Endothelial cell (in vitro differentiated cells): ENCODE measurements at places on chromosomes 11 and 22. TPM values are rescaled to one million over a fixed set of nuclear protein-coding genes. Genes with fewer than 3 reads are reported as not detected.
A peak's percentile ranks its signal among the peaks of the same experiment; 100 is the strongest.

WT1 gene
- not detected for total RNA-seq

GRCh38 chr11:95544095-95544856 lies 245.3 kb downstream of the FAM76B start:
- H3K27ac ChIP-seq, result no peak overlapping the region
- H3K36me3 ChIP-seq, result no peaks in the 10 kb centered on the region
- no peak overlapping the region for H3K4me3 ChIP-seq
- no peak for DNase-seq
- H3K4me1 ChIP-seq, result no peaks in the 10 kb centered on the region
- peaks cover 2% of the 10 kb centered on the region for H3K27me3 ChIP-seq

- peak; percentile 89 for DNase-seq
- no peak overlapping the region for H3K4me3 ChIP-seq
- H3K36me3 ChIP-seq, result peaks cover 4% of the 10 kb centered on the region
- H3K27ac ChIP-seq, result peak overlapping the region; percentile 67
- peaks cover 36% of the 10 kb centered on the region for H3K4me1 ChIP-seq
Measured at GRCh38 chr11:47152953-47153950, 23.4 kb downstream of the ARFGAP2 start.

DNA sequence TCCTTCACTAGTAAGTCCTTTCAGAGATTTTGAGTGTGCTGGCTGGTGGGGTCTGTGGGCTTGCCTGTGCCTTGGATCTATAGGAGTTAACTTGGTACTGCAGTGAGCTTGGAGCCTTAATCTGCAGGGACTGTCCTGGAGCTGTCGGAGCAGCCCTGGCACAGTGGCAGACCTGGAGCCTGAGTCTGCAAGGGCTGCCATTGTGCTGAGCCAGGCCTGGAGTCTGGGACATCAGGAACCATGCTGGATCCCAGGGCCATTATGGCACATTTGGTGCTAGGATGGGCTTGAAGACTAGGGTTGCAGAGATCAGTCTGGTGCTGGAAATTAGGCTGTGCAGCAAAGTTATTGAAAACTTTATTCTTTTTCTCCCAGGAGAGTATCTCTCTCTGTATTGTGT lies 665.4 kb downstream of the METTL15 start:
- H3K4me3 ChIP-seq, result no peak overlapping the region
- H3K4me1 ChIP-seq, result no peaks in the 10 kb centered on the region
- H3K36me3 ChIP-seq, result no peaks in the 10 kb centered on the region
- no peak for DNase-seq
- no peak overlapping the region for H3K27ac ChIP-seq

GRCh38 chr11:27280140-27280539 lies 82.9 kb downstream of the CCDC34 start:
- H3K27ac ChIP-seq, result no peak overlapping the region
- H3K4me3 ChIP-seq, result no peak overlapping the region
- DNase-seq, result no peak
- no peaks in the 10 kb centered on the region for H3K36me3 ChIP-seq
- H3K27me3 ChIP-seq, result peaks cover 5% of the 10 kb centered on the region

PDE2A gene
- 65.9 TPM for total RNA-seq

PARVA gene
- total RNA-seq, result 53.3 TPM

OSBP2 gene
- 3.0 TPM for total RNA-seq

SELENOM gene
- total RNA-seq, result 35.4 TPM

DNA sequence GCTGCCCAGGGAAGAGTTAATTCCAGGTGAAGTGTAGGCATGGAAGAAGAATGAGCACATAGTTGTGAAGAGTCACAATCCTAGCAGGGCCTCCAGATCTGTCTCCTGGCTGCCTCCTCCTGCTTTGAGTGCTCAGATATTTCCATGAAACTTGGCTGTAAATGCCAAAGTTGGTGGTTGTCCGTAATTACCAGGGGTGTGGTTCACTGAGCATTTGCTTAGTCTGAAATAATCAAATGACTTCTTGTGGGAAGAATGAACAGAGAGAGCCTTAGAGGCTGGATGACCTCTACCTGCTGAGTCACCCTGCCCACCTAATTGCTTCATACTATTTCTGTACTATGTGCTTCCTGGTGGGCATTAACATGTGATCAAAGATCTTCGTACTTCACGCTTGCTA lies 50.9 kb downstream of the APIP start:
- H3K27me3 ChIP-seq, result no peaks in the 10 kb centered on the region
- H3K4me1 ChIP-seq, result peaks cover 12% of the 10 kb centered on the region
- DNase-seq, result no peak
- peaks cover 8% of the 10 kb centered on the region for H3K36me3 ChIP-seq

DNA sequence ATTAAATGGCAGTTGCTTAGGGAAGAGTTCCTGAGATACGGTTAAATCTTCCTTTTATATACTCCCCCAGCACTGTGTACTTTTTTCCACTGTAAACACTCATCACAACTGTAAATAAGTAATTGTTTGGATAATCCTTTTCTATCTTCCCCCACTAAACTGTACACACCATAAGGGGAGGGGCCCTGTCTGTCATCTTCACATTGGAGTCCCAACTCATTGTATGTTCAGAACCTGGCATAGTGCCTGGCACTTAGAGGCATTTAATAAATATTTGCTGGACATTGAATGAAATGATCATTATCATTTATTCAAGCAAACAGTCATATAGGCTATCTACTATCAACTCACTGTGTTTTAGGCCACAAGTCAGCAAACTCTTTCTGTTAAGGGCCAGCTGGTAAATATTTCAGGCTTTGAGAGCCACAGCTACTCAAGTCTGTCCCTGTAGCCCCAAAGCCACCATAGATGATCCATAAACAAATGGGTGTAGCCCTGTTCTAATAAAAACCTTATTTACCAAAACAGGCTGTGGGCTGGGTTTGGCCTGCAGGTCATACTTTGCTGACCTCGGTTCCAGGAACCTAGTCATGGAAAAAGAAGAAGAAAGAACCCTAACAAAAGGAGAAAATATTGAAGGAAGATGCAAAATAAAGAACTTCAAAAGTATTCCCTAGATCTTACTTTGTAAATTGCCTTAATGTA lies 70.0 kb downstream of the AMOTL1 start:
- H3K36me3 ChIP-seq, result peaks cover 16% of the 10 kb centered on the region
- no peak overlapping the region for H3K4me3 ChIP-seq
- no peaks in the 10 kb centered on the region for H3K27me3 ChIP-seq
- no peak for DNase-seq

DNA sequence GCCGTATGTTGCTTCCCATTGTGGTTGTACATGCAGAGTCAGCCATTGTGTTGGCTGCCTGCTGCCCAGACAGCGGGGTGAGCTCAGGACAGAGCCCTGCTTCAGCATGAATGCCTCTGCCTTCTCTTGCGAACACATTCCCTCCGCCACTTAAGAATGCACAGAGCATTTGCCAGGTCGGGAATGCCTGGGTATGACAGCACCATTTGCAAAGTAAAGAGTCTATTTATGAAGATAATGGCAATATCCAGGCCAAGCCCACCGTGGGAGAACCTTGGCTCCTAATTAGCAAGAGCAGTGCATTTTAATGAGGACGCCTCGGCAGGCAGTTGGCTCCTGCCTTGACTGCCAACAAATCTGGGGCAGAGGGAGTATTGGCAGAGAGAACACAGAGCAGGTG lies 62.5 kb upstream of the SORL1 start:
- H3K36me3 ChIP-seq, result no peaks in the 10 kb centered on the region
- peaks cover 26% of the 10 kb centered on the region for H3K4me1 ChIP-seq
- no peaks in the 10 kb centered on the region for H3K27me3 ChIP-seq
- peak; percentile 26 for DNase-seq

GRCh38 chr22:50531546-50531961 lies 1.7 kb upstream of the TYMP start:
- DNase-seq, result peak; percentile 40
- H3K36me3 ChIP-seq, result no peaks in the 10 kb centered on the region
- no peak overlapping the region for H3K27ac ChIP-seq
- no peak overlapping the region for H3K4me3 ChIP-seq
- H3K4me1 ChIP-seq, result peaks cover 8% of the 10 kb centered on the region

- no peaks in the 10 kb centered on the region for H3K4me1 ChIP-seq
- H3K27ac ChIP-seq, result no peak overlapping the region
- no peak overlapping the region for H3K4me3 ChIP-seq
- peaks cover 6% of the 10 kb centered on the region for H3K36me3 ChIP-seq
- peaks cover 3% of the 10 kb centered on the region for H3K27me3 ChIP-seq
Measured at GRCh38 chr11:71112454-71112853, 139.9 kb downstream of the SHANK2 start.

DNA sequence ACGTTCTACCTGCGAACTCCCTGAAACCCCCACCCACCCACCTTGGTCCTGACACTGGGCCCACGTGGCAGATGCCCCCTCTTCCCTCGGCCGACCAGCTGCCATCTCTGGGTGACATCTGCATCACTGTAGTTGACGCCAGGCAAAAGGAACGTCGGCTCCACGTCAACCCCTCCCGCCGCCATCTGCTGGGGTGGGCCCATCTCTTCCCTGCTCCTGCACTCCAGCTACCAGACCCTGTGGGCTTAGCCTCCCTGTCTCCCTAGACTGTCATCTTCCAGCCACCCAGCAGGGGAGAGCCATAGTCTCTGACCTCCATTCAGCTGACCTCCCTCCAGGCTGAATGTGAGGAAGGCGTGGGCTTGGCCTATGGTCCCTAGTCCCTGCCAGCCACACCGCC lies 21.4 kb downstream of the CHID1 start:
- peaks cover 2% of the 10 kb centered on the region for H3K4me1 ChIP-seq
- peaks cover 11% of the 10 kb centered on the region for H3K27me3 ChIP-seq
- no peak overlapping the region for H3K27ac ChIP-seq
- DNase-seq, result no peak
- H3K36me3 ChIP-seq, result peaks cover 8% of the 10 kb centered on the region
- H3K4me3 ChIP-seq, result no peak overlapping the region

DNA sequence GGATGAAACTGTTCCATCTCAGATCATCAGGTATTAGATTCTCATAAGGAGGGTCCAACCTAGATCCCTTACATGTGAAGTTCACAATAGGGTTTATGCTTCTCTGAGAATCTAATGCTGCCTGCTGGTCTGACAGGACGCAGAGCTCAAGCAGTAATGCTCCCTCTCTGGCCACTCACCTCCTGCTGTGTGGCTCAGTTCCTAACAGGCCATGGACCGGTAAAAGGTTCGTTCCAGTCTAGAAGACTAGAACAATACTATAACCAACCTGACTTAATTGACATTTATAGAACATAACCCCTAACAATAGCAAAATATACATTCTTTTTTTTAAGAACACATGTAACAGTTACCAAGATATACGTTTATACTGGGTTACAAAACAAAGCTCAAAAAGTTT lies 45.8 kb downstream of the ATG16L2 start:
- H3K36me3 ChIP-seq, result no peaks in the 10 kb centered on the region
- H3K27ac ChIP-seq, result no peak overlapping the region
- H3K27me3 ChIP-seq, result no peaks in the 10 kb centered on the region
- DNase-seq, result no peak
- no peak overlapping the region for H3K4me3 ChIP-seq

KDM4E gene
- not detected for total RNA-seq

ENTHD1 gene
- not detected for total RNA-seq

GUCY1A2 gene
- total RNA-seq, result 0.10 TPM

MMP27 gene
- total RNA-seq, result not detected

- peaks cover 11% of the 10 kb centered on the region for H3K36me3 ChIP-seq
- peak overlapping the region; percentile 61 for H3K27ac ChIP-seq
- H3K4me1 ChIP-seq, result peaks cover 57% of the 10 kb centered on the region
- peaks cover 11% of the 10 kb centered on the region for H3K27me3 ChIP-seq
- no peak for DNase-seq
- H3K4me3 ChIP-seq, result peak overlapping the region; percentile 37
Measured at GRCh38 chr22:38707984-38708383, 2.2 kb downstream of the GTPBP1 start.

- H3K27me3 ChIP-seq, result no peaks in the 10 kb centered on the region
- H3K4me1 ChIP-seq, result peaks cover under 1% of the 10 kb centered on the region
- no peak overlapping the region for H3K4me3 ChIP-seq
- no peak overlapping the region for H3K27ac ChIP-seq
Measured at GRCh38 chr11:28072321-28072720, 35.6 kb downstream of the KIF18A start.

- H3K36me3 ChIP-seq, result no peaks in the 10 kb centered on the region
- DNase-seq, result no peak
- no peak overlapping the region for H3K27ac ChIP-seq
- peaks cover 5% of the 10 kb centered on the region for H3K4me1 ChIP-seq
- no peak overlapping the region for H3K4me3 ChIP-seq
Measured at GRCh38 chr11:129215506-129216245, 23.6 kb upstream of the ARHGAP32 start.
